Astrocyte (in vitro differentiated cells and primary cell): ENCODE measurements at places on chromosomes 1 and 21. TPM values are rescaled to one million over a fixed set of nuclear protein-coding genes. Genes with fewer than 3 reads are reported as not detected.

DNA sequence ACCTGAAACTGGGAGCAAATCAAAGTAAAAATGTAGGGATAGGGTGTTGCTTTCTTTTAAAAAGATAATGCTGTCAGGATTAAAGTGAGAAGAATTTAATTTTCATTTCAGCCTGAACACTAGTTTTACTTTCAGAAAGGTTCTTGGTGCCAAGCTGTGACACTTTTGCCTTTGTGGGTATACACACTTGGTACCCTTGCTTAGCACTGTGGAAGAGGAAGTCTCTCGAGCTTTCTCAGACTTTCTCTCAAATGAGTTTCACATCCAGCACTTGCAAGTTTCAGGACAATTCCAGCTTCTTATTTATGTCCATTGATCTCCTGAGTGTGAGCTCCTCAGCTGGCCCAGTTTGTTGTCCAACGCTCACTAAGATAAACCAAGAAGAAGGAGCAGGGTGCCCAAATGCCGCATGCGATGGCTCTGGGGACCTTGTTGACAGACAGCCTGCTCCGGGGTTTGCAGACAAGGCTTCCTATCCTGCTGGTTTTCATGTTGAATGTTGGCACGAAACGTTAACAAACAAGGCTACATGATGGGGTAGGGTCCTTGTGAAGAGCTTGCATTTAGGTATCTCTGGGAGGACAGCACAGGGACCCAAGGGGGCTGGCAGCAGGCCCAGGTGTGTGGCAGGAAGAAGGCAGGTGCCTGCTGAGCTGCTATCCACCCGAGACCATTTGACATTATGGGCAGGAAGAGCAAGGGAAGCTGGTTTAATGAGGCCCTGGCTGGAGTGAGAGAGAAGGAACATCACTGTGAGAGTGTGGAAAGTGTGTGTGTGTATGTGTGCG is 79.7 kb downstream of the POFUT2 start:
- no peak for DNase-seq
- H3K36me3 ChIP-seq, result peaks cover 5% of the 10 kb centered on the region
- no peaks in the 10 kb centered on the region for H3K27me3 ChIP-seq
- no peak overlapping the region for H3K27ac ChIP-seq

DNA sequence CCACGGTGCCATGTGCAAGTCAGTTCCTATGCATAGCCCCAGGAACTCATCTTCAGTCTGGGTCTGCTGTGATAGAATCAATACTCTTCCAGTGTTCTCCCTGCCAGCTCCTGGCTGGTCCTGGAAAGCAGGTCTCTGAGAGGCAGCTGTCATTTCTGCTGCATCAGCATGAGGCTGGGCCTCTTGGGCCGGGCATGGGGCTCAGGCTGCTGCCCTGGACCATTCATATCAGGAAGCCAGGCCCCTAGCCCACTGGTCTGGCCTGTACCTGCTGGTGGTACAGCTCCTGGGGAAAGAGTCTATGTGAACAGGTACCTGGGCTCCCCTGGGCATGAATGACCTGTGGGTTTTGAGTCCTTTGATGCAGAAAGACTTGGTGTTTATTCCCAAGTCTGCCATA is 173.6 kb upstream of the CSF3R start:
- no peak overlapping the region for H3K4me3 ChIP-seq
- no peaks in the 10 kb centered on the region for H3K4me1 ChIP-seq
- no peaks in the 10 kb centered on the region for H3K36me3 ChIP-seq
- H3K27me3 ChIP-seq, result peaks cover 2% of the 10 kb centered on the region

DNA sequence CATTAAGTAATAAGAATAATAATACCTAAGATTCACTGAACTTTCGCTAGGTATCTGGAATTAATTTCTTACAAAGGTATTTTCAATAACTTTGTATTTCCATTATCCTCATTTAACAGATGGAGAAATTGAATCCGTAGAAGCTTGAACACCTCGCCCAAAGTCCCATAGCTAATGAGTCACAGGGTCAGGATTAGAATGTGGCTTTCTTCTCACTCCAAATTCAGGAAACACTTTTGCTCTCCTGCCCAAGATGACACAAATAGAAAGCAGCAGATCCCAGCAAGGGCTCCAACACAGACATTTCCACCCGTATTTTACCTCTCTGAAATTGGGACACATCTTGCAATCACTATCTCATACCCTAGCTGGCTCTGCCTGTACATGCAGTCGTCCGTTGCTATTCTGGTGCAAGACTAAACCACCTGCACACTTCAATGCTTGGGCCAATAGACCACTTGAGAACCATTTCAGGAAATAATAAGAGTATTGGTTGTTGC is 125.9 kb upstream of the GREM2 start:
- H3K27ac ChIP-seq, result no peak overlapping the region
- peak; percentile 20 for DNase-seq
- peaks cover 6% of the 10 kb centered on the region for H3K4me1 ChIP-seq
- H3K36me3 ChIP-seq, result no peaks in the 10 kb centered on the region
- no peak overlapping the region for H3K4me3 ChIP-seq

DNA sequence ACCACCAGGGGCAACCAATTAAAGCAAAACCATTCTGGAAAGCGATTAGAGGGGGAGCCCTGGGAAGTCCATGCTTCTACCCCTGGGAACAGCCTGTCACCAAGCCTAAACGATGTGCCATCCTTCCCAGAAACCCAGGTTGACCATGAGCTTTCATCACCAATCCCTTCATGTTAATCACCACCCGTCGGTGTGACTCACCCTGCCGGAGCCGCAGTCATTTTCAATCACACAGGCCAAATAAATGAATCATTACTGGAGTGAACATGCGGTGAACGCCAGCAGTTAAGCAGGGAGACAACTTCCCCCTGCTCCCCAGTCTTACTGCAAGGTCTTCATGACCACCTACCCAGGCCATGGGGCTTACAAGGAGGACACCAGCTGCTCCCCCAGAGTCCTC is 308.8 kb downstream of the AJAP1 start:
- no peaks in the 10 kb centered on the region for H3K36me3 ChIP-seq
- H3K27ac ChIP-seq, result no peak overlapping the region
- H3K4me1 ChIP-seq, result no peaks in the 10 kb centered on the region
- no peak overlapping the region for H3K4me3 ChIP-seq
- peak; percentile 42 for DNase-seq
- H3K27me3 ChIP-seq, result no peaks in the 10 kb centered on the region

DSCAM gene
- 0.17 and 0.18 TPM in 2 replicates for total RNA-seq

DNA sequence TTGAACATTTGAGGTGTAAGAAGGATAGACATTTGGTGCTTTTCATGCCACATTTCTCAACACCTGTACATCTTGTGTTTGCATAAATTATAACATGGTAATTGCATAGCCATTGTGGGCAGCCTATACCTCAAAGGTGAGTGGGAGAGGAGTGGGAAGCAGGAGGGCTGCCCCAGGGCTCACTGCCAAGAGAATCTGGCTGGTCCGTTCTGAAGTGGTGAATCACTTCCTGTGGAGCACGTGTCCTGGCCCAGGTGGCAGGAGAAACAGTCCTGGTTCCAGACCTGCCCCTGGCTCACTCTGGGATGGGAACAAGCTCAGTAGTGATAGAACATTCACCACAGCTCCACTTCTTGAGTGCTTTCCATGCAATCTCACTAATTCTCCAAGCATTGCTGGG is 11.6 kb upstream of the OLFML2B start:
- H3K4me1 ChIP-seq, result peaks cover 9% of the 10 kb centered on the region
- H3K27me3 ChIP-seq, result no peaks in the 10 kb centered on the region
- no peak overlapping the region for H3K4me3 ChIP-seq

- H3K4me1 ChIP-seq, result peaks cover 15% of the 10 kb centered on the region
- H3K27me3 ChIP-seq, result peaks cover 2% of the 10 kb centered on the region
- no peaks in the 10 kb centered on the region for H3K36me3 ChIP-seq
These were observed at the start of gene NCAM2 for GRCh38 chr21:20997636-20998455. Gene NCAM2 (plus strand): TSS chr21:20998409.

DNA sequence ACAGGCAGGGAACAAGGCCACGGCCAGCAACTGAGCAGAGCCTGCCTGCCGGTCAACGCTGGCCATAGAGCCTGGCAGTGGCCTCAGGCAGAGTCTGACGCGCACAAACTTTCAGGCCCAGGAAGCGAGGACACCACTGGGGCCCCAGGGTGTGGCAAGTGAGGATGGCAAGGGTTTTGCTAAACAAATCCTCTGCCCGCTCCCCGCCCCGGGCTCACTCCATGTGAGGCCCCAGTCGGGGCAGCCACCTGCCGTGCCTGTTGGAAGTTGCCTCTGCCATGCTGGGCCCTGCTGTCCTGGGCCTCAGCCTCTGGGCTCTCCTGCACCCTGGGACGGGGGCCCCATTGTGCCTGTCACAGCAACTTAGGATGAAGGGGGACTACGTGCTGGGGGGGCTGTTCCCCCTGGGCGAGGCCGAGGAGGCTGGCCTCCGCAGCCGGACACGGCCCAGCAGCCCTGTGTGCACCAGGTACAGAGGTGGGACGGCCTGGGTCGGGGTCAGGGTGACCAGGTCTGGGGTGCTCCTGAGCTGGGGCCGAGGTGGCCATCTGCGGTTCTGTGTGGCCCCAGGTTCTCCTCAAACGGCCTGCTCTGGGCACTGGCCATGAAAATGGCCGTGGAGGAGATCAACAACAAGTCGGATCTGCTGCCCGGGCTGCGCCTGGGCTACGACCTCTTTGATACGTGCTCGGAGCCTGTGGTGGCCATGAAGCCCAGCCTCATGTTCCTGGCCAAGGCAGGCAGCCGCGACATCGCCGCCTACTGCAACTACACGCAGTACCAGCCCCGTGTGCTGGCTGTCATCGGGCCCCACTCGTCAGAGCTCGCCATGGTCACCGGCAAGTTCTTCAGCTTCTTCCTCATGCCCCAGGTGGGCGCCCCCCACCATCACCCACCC is at the start of gene TAS1R3:
TAS1R3 (plus strand) TSS at position 213 of the 898 bp plus-strand sequence; CDS start at position 279, 66 bp downstream.
- no peak within 1 kb of the TSS for H3K4me3 ChIP-seq
- no peaks in the 10 kb centered on the region for H3K27me3 ChIP-seq
- no peaks in the 10 kb centered on the region for H3K4me1 ChIP-seq
- no peaks in the 10 kb centered on the region for H3K36me3 ChIP-seq
